ENCODE measurements at places on chromosomes 5 and 9.

- no peak for DNase-seq
These were observed 113.2 kb downstream of the PALM2AKAP2 start for GRCh38 chr9:109893241-109893640.

- DNase-seq: no peak
These were observed 92.9 kb downstream of the INIP start for GRCh38 chr9:112624711-112625707.

DNA sequence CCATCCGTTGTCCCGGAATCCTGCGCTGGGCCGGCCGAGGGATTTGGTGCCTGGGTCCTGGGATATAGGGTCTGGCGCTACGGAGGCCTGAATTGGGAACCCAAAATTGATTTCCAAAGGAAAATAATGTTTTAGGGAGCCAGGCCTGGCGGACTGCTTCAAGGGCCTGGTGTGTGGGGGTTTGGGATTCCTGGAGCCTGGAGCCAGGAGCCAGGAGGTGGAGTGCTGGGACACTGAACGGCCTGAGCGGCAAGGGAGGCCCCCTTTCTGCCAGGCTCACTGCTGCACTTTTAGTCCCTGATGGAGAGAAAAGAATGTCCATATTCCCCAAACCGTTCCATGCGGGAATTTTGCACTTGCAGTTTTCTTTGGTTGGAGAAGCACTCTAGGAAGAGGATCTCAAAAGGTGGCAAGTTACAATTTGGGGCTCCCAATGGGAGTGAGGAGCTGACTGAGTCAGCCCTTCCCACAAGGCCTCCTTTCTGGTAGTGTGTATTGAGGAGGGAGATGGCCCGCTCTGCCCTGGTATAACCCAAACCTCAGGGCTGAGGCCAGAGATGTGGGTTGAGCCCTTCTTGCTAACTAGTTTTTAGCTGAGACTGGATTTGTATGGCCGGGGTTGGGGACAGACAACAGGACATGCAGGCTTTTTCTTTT is 2.2 kb downstream of the LMX1B start:
- DNase-seq: no peak

GRCh38 chr9:81791076-81791475 is 101.7 kb upstream of the TLE1 start:
- DNase-seq: no peak

DNA sequence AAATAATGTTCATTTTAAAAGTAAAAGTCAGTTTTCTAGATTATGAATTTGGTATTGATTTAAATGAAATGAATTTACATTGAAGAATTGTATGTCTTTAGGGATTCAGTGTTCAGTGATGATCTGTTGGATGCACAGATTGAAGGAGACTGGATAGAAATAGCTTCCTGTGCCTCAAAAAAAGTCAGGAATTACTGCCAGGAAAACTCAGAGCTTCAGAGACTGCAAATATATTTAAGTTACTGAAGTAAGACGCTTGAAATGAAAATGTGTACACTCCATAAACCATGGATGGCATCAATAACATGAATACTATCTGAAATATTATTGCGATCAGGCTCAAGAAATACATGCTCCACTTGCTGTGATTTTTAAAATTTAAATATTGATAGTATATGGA is 60.3 kb downstream of the ADCY2 start:
- DNase-seq: no peak

DNA sequence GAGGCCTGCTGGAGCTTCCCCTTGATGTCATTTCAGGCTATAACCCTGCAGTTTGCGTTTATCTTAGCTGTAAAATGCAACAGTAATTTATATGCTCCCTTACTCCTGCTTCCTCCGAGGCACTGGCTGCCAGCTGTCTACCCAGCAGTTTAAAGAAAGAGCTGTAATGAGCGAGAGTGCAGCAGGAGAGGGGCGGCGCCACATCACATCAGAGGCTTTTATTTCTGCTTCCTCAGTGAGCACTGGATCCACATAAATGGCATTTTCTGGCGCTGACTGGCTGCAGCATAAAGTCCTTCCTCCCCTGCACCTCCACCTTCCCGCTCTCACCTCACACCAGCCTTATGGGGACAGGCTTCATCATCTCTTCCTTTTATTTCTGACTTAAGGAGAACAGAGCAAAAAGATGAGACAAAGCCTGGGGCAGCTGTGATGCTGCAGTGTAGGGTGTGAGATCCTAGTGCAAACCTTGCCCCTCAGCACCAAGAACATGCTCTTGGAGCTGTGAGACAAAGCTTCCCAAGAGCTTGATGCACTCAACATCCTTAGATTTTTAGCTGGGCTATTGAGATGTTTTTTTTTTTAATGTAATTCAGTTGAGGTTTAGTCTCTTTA is 829.6 kb upstream of the ZNF608 start:
- peak; percentile 28 for DNase-seq
